T-helper 17 cell (primary cell): ENCODE measurements at places on chromosomes 3 and 15.
A peak's percentile ranks its signal among the peaks of the same experiment; 100 is the strongest.

DNA sequence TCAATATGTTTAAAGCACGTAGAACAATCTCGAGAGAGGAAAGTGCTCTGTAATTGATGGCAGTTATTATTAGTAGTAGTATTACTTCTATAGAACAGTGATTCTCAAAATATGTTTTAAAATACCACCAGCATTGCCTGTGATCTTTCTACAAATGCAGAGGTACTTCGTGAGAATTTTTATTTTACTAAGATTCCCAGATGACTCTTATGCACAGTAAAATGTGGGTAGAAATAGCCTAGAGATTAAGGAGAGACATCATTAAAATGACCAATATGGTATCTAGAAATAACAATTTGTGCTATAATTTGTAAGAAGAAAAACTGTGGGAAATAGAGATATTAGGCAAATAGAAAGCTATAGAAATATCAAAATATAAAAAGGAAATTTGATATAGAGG lies 157.9 kb downstream of the SUCNR1 start:
- DNase-seq: no peak
- H3K4me3 ChIP-seq: no peak overlapping the region
- H3K27me3 ChIP-seq: no peaks in the 10 kb centered on the region
- H3K36me3 ChIP-seq: no peaks in the 10 kb centered on the region
- H3K27ac ChIP-seq: no peak overlapping the region

GRCh38 chr3:62793946-62794345 lies 81.3 kb downstream of the CADPS start:
- no peak overlapping the region for H3K27ac ChIP-seq
- no peak for DNase-seq
- no peak overlapping the region for H3K4me3 ChIP-seq
- no peaks in the 10 kb centered on the region for H3K4me1 ChIP-seq

DNA sequence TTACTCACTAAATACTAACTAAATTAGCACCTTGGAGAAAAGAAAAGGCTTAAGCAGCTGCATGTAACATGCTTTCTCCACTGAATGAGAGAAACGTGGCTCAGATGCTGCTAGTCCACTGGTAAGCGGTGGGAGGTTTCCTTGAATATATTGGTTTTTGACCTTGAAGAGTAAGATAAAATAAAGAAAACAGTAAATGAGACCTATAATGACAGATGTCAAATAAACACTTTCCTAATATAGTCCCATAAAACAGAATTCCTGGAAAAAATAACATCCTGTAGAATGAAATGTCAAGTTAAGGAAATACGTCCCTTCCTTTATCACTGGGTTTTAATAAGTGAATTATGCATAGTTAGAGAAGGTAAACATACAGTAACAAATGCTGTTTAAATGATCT lies 215.0 kb downstream of the DPH6 start:
- H3K27me3 ChIP-seq: no peaks in the 10 kb centered on the region
- H3K4me3 ChIP-seq: no peak overlapping the region

- H3K27me3 ChIP-seq: peaks cover 14% of the 10 kb centered on the region
- H3K4me3 ChIP-seq: no peak overlapping the region
- no peak overlapping the region for H3K27ac ChIP-seq
Measured at GRCh38 chr3:159238646-159239045, 436.8 kb downstream of the MFSD1 start.

DNA sequence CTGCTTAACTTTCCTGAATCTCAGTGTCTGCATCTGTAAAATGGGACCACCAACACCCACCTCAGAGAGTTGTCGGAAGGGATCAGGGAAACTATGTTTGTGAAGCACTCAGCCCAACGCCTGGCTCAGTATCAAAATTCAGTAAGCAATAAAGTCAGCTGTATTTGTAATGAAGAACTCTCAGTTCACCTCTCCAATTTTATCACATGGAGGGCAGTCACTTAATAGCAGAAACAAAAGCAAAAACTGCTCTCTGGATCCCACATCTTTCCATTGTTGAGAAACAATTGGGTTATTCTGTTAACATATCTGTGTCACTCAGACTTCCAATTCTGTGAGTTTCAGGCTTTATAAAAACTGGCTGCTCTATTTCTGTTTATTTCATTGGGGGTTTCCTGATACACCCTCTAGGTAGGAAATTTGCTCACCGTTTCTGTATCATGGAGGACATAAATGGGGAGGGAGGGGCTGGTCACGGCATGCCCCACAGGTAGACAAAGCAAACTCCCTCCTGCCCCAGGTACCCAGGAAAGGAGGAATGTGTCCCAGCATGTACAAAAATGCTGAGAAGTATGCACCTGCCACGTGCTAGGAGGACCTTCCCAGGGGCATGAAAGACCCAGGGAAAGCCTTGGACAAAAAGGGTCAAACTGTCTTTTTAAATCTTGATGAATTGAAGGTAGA lies 81.4 kb upstream of the LMOD3 start:
- no peaks in the 10 kb centered on the region for H3K27me3 ChIP-seq
- H3K4me1 ChIP-seq: peaks cover 10% of the 10 kb centered on the region
- H3K36me3 ChIP-seq: no peaks in the 10 kb centered on the region
- no peak for DNase-seq

DNA sequence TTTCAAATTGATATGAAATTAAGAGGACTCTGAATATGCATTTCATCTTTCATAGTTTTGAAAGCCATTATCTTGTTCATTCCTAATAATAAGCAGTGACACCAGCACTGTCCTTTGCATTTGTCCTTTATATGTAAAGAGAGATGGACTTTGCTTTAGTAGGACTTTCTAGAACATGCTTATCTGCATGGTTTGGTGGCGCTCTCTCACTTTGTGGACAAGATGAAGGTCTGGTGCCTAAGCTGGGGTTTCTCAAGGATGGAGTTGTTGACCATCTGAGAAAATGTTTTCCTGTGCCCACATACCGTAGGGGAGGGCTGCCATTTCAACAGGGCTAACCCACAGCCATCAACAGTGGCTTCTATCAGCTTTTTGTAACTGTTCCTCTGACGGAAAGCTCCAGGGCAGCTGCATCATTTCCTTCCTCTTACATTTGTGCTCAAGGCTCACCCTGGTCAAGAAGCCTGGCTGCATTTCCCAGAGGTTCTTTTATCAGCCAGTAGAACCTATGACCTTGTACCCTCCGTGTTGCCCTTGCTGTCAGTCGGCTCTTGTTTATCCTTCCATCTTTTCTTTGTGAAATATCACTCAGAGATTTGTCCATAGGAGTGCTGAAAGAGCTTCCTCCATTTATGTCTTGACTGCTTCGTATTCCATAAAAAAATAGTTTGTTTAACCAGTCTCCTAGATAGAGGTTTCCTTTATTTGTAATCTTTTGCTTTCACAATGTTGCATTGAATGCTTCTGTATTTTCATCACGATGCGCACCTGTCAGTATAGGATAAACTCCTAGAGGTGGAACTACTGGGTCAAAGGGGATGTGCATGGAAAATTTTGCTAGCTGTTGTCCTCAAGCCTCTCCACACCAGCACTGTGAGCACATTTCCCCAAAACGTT lies 44.6 kb downstream of the ABHD2 start:
- peaks cover 35% of the 10 kb centered on the region for H3K4me1 ChIP-seq
- DNase-seq: no peak
- no peak overlapping the region for H3K4me3 ChIP-seq
- peak overlapping the region; percentile 59 for H3K27ac ChIP-seq
- no peaks in the 10 kb centered on the region for H3K27me3 ChIP-seq

DNA sequence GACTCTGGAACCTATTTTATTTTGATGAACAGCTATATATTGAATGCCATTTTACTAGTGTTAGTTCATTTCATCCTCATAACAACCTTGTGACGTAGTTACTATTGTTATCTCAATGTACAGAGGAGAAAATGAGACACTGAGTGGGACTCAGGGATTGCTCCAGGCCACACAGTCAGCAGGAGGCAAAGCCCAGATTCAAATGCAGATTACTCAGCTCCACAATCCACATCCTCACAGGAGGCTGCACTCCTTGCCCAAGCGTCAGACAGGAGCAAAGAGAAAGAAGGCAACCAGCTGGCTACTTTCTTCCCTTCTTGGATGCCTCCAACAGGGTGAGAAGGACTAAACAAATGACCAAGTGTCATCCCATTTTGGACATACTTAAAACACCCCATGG lies 92.0 kb upstream of the CCDC54 start:
- no peak overlapping the region for H3K27ac ChIP-seq
- peaks cover 22% of the 10 kb centered on the region for H3K27me3 ChIP-seq
- H3K4me3 ChIP-seq: no peak overlapping the region
- H3K4me1 ChIP-seq: peaks cover 2% of the 10 kb centered on the region
- H3K36me3 ChIP-seq: peaks cover 6% of the 10 kb centered on the region

- H3K27me3 ChIP-seq: no peaks in the 10 kb centered on the region
- H3K36me3 ChIP-seq: no peaks in the 10 kb centered on the region
- DNase-seq: no peak
- H3K4me3 ChIP-seq: no peak overlapping the region
- H3K27ac ChIP-seq: no peak overlapping the region
Measured at GRCh38 chr3:178260887-178261565, 275.2 kb upstream of the KCNMB2 start.

DNA sequence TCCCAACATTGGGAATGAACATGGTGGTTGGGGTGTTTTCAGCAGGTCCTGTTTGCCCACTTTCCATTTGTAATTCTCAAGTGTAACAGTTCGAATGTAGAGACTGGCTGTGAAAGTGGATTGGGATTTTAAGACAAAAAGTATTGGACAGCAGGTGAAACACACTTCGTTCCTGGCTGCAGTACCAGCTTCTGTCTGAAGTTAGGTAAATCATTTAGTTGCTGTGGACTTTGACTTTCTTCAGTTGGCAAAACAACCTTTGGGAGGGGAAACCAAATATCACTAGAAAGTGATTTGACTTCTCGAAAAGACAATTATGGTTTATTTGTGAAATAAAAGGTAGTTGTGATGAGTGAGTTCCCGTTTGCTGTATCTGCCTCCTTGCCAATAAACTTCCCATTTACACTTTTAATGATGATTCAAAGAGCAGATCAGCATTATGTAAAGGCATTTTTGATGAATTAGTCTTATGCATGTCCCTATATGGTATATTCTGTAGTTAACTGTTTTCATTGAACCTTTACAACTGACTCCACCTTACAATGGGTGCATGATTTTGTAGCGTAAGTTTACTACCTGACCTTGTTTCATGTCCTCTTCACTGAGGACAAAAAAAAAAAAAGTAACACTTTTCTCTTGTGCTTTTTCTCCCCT lies 34.0 kb downstream of the FNDC3B start:
- H3K4me1 ChIP-seq: peaks cover 12% of the 10 kb centered on the region
- no peak for DNase-seq

DNA sequence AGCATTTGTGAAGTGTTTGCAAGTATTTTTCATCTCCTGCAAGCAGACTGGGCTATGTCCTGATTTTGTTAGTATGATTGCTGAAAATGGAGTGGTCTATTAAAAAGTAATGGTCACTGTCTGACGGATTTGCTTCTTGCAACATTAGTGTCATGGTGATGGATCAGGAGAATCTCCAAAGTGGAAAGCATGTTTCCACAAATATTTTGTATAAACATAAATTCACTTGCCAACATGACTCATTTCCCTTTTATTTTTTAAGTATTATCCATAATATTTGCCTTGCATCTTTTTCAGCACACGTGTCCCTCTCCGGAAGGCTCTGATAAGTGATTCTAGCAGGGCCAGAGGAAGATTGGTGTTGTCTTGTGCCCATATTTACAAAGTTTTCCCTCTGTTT lies 27.4 kb upstream of the CACNA2D3 start:
- H3K36me3 ChIP-seq: no peaks in the 10 kb centered on the region
- H3K27me3 ChIP-seq: peaks cover 7% of the 10 kb centered on the region
- H3K4me3 ChIP-seq: no peak overlapping the region
- no peak for DNase-seq

GRCh38 chr15:64720188-64720587 lies 55.2 kb downstream of the RBPMS2 start:
- no peak for DNase-seq
- no peak overlapping the region for H3K27ac ChIP-seq
- H3K36me3 ChIP-seq: no peaks in the 10 kb centered on the region
- H3K27me3 ChIP-seq: no peaks in the 10 kb centered on the region
- H3K4me1 ChIP-seq: peaks cover 5% of the 10 kb centered on the region

DNA sequence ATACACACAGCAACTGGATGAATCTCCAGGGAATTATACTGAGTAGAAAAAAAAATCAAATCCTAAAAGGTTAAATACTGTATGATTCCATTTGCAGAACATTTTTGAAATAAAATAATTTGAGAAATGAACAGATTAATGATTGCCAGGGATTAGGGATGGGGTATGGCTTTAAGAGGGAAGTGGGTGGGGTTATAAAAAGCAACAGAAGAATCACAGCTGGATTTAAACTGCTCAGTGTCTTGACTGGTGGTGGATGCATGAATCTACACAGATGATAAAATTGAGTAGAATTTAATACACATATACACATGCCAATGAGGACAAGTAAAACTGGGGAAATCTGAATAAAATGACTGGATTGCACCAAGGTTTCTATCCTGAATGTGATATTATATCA lies 79.7 kb upstream of the GOLGA8B start:
- H3K27ac ChIP-seq: no peak overlapping the region
- no peak for DNase-seq
- H3K36me3 ChIP-seq: no peaks in the 10 kb centered on the region
- H3K4me3 ChIP-seq: no peak overlapping the region

DNA sequence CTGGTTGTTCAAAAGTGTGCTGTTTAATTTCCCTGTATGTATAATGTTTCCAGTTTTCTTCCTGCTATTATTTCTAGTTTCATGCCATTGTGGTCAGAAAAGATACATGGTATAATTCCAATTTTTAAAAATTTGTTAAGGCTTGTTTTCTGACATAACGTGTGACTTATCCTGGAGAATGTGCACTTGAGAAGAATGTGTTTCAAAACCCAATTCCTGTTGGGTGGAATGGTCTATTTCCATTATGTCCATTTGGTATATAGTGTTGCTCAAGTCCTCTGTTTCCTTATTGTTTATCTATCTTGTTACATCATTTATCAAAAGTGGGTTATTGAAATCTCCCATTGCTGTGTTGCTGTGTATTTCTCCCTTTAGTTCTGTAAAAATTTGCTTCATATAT lies 215.4 kb downstream of the GREM1 start:
- peaks cover 4% of the 10 kb centered on the region for H3K4me1 ChIP-seq
- no peaks in the 10 kb centered on the region for H3K27me3 ChIP-seq
- H3K4me3 ChIP-seq: no peak overlapping the region
- no peak overlapping the region for H3K27ac ChIP-seq

DNA sequence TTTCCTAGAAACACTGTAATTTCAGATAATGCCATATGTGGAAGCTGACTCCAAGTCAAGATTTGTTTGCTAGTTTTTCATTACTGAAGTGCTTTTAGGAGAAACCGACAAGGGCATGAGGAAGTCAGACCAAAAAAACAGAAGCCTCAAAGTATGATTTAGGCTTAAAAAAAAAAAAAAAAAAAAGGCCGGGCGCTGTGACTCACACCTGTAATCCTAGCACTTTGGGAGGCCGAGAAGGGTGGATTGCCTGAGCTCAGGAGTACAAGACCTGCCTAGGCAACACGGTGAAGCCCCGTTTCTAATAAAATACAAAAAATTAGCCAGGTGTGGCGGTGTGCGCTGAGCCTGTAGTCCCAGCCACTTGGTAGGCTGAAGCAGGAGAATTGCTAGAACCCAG lies 11.6 kb downstream of the RPL15 start:
- H3K4me3 ChIP-seq: no peak overlapping the region
- peak overlapping the region; percentile 54 for H3K27ac ChIP-seq
- peaks cover 5% of the 10 kb centered on the region for H3K36me3 ChIP-seq
- peaks cover 12% of the 10 kb centered on the region for H3K27me3 ChIP-seq
- peaks cover 6% of the 10 kb centered on the region for H3K4me1 ChIP-seq
